ENCODE measurements at places on chromosomes 2 and 18.

GRCh38 chr2:98608962-98609604 is 694 bp downstream of the UNC50 start:
- H3K27me3 ChIP-seq = no peaks in the 10 kb centered on the region
- DNase-seq = peak; percentile 67
- H3K27ac ChIP-seq = peak overlapping the region; percentile 99

DNA sequence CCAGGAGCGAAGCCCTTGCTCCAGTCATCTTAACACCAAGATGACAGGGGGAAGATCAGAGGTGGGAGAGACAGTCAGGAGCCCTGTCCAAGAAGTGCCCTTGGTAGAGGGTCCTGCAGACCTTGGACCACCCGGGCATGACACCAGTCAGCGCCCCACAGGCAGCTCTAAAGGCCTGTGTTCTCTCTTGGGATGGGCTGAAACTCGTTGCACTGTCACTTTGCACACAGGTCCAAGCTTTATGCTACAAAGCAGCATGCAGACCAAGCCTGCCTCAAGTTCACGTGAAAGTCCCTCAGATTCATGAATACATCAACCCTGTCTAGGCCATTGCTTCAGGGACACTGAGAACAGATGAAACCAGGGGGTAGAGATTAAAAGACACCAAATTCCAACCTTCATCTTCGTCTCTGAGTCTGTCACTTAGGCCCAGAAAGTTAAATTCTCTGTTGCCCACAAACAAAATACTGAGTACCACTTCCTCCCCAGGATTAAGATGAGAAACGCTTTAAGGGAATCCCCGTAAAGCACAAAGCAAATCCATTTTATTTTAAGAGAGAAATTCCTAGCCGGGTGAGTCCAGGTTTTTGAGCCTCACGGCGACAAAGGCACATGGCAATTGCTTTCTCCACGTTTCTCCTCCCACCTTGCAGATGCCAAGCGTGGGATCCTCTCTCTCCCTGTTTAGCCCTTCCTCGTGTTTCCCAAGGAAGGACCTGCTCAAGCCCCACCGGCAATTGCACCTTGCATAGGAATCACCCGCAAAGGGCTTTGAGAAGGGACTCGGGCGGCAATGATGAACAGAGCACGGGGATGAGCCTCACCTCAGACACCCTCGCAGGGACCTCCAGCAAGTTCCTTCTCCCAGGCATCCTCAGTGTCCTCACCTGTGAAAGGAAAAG is 75.0 kb upstream of the ID2 start:
- H3K4me1 ChIP-seq = no peaks in the 10 kb centered on the region
- H3K27ac ChIP-seq = no peak overlapping the region
- DNase-seq = no peak
- H3K36me3 ChIP-seq = no peaks in the 10 kb centered on the region

- peaks cover 100% of the 10 kb centered on the region for H3K27me3 ChIP-seq
- DNase-seq = peak; percentile 67
- H3K4me3 ChIP-seq = peak overlapping the region; percentile 31
- peaks cover 72% of the 10 kb centered on the region for H3K4me1 ChIP-seq
- no peaks in the 10 kb centered on the region for H3K36me3 ChIP-seq
These were observed 2.8 kb downstream of the SP9 start for GRCh38 chr2:174337337-174338146.

GRCh38 chr2:17652681-17653394 is 100.8 kb downstream of the SMC6 start:
- H3K36me3 ChIP-seq = no peaks in the 10 kb centered on the region
- H3K27ac ChIP-seq = no peak overlapping the region
- no peak for DNase-seq
